ENCODE measurements at places on chromosomes 2 and 18.

- DNase-seq: no peak
These were observed 50.0 kb downstream of the RBBP8 start for GRCh38 chr18:22983175-22983574.

DNA sequence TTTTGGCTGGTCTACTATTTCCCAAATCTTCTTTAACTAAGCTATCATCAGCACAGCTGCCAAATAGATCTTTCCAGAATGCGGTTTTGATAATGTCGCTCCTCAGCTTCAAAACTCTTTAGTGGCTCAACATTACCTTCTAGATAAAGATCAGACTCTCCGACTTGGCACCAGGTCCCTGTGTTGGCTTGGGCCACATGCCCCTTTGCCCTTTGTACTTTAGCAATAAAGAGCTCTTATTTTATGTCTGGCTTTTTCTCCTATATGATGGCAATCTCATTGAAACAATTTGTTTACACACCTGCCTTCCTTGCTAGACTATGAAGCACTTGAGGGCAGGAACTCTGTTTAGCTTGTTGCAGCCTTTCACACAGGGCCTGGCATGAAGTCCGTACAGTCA lies 128.9 kb upstream of the GATA6 start:
- DNase-seq: no peak

DNA sequence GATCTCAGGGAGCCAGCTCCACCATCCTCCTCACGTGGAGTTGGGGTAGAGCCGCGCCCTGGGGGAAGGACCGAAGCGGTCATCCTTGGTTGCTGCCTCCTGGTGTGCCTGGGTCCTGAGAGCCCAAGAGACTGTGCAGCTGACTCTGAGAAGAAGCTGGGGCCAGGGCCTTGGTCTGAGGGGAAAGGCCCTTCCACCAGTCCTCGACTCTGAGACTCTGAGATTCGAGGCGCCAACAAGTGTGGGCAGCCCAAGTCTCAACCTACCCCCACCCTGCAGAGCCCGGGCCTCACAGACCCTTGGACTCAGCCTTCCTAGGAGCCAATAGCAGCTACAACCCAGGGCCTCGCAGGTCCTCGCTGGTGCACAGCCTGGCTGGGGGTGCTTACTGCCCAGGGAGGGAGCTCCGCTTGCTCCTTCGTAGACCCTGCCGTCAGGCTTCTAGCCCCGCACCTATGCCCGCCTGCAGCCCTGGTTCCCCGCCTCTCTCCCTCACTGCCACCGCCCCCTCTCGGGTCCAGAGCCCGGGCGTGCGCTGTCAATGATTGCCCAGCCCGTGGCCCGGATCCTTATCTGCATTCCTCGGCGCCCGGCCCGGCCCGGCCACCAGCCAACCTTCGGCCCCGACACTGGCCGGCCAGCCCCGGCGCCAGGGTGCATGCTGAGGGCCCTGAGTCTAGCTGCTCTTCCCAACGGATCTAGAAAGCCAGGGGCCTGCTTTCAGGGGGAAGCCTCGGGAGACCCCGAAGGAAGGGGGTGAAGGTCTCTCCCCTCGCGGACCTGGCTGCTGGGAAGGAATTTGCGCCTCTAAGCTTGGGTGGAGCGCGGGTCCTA lies 2.0 kb downstream of the IHH start:
- DNase-seq: no peak

DNA sequence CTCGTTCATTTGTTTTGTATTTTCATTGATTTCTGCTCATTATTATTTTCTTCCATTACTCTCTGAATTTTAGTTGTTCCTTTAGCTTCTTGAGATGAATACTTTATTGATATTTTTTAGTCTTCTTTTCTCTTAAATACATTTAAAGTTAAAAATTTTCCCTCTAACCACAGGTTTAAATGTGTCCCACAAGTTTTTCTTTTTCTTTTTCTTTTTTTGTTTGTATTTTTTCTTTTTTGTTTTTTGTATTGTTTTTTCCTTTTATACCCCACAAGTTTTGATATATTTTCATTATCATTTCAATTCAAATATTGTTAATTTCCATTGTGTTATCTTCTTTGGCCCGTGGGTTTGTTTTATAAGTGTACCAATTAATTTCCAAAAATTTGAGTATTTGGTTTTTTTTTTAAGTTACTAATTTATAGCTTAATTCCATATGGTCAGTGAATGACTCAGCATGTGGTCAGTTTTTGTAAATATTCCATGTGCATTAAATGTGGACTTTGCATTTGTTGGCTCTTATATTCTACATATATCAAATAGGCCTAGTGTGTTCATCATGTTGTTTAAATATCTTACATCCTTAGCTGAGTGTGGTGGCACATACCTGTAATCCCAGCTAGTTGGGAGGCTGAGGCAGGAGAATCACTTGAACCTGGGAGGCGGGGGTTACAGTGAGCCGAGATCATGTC lies 16.2 kb downstream of the CENPO start:
- no peak for DNase-seq

GRCh38 chr2:213166109-213166508 lies 14.7 kb upstream of the IKZF2 start:
- DNase-seq: no peak

- DNase-seq: no peak
These were observed 35.8 kb downstream of the MTERF4 start for GRCh38 chr2:241066171-241066892.

DNA sequence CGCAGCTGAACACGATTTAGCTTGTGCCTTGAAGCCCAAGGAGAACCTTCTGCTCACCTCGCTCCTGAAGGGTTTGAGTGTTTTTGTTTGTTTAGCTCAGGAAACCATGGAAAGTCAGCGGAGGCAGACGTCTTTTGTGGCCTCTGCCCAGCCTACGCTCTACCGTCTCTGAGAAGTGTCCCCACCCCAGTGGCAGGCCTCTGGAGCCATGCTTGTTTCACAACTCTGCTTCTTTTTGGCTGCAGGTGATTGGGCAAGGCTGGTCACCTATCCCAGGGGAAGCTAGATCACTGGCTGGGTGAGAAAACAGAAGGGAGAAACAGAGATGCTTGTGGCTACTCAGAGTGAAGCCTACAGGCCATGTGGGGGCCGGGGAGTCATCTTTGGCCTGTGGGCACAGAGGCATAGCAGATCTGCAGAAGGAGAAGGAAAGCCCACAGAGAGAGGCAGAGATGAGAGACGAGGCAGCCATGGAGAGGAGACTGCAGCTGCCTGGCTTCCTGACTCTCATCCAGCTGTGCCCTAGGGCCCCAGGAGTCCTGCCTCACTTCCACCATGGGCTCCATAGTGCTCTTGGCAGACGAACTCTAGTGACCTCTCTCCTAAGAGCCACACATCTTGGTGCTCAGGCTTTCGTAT lies 50.1 kb downstream of the CIB4 start:
- no peak for DNase-seq

DNA sequence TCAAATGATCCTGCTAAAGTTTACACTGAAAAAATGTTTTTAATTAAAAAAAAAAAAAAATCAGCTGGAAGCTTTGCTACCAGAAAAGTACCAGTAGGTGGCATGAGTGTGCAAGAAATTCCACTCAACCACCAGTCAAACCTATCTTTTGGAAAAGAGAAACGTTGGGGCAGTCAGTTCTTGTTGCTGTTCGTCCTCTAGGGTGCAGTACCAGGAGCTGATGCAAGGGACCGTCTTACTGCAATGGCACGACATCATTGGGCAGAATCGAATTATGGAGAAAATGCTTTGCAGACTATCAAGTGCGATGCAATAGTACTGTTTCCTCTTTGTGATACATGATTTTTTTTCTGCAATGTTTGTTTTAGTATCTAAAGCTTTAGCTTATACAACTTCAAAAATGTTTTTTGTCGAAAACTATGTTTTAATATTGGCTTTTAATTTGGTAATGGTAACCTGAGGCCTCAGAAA lies 18.3 kb downstream of the YPEL5 start:
- DNase-seq: peak; percentile 86

- DNase-seq: no peak
These were observed 38.7 kb downstream of the MCFD2 start for GRCh38 chr2:46876741-46877384.

- no peak for DNase-seq
These were observed 27.1 kb upstream of the CREB1 start for GRCh38 chr2:207502577-207503198.

- DNase-seq: no peak
These were observed 52.1 kb downstream of the SLC38A11 start for GRCh38 chr2:164903204-164903603.

- no peak for DNase-seq
These were observed 790.5 kb downstream of the RNF144A start for GRCh38 chr2:7707723-7708122.

DNA sequence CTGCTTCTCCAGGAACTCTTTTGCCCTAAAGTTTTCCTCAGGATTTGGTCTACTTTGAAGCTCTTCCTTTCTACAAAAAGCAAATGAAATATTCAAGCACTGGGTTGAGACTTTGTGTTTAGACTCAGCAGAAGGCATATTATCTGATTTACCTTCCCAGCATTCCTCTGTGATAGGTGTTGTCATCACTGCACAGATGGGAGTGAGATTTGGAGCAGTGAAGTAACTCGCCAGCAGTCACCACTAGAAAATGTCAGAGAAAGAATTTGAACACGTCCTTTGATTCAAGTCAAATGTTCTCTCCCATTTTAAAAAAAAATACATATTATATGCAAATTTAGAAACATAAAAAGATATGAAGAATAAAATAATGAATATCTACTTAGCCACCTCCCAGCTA lies 112.2 kb downstream of the DNAH6 start:
- no peak for DNase-seq

GRCh38 chr2:45047301-45047700 lies 38.0 kb upstream of the SIX2 start:
- DNase-seq: no peak

GRCh38 chr2:233463586-233463985 lies 103.0 kb downstream of the USP40 start:
- DNase-seq: no peak

GRCh38 chr2:64819361-64819760 lies 165.6 kb upstream of the SERTAD2 start:
- DNase-seq: no peak
